ENCODE measurements at places on chromosomes 2 and 18.

- DNase-seq, result no peak
Measured at GRCh38 chr2:143255086-143255485, 125.9 kb downstream of the ARHGAP15 start.

GRCh38 chr2:74515981-74516633 lies 1.9 kb downstream of the TLX2 start:
- DNase-seq, result no peak

DNA sequence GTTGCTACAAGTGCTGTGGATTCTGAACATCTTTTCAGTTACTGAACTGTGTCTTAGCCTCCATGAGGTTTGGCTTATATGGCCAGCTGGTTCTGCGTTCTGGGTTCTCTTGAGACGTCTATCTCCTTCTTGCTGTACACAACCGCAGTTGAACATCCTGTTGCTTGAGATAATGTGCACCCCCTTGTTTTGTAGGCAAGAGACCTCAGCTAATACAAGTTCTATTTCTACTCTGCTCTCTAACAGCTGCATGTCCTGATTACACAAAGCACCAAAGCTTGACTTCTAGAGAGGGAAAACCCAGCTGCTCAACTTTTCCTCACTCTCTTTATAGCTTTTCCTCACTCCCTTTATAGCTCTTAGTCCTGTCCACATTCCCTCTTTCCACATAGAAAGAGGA lies 176.0 kb downstream of the LTBP1 start:
- no peak for DNase-seq

DNA sequence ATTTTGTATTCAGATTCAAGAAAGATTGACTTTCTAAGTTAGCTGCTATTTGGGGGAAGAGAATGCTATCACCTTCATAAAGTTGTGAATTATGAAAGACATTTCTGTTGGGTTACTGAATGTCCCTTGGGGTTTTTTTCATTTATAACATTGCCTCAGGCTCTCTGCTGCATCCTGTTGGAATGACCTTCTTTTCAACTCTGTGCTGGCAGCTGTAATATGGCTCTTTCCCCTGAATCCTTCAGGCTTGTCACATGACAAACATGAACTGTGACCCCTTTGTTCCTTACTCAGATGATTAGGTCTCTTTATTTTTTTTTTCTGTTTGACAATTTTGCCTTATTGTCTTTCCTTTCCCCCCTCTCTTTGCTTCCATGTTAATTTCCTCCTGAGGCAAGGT lies 159.8 kb downstream of the TAF4B start:
- peak; percentile 91 for DNase-seq

- DNase-seq, result peak; percentile 73
Measured at GRCh38 chr18:23237524-23238151, 102.4 kb downstream of the CABLES1 start.

GRCh38 chr2:96729748-96730147 lies 10.1 kb downstream of the LMAN2L start:
- DNase-seq, result no peak

DNA sequence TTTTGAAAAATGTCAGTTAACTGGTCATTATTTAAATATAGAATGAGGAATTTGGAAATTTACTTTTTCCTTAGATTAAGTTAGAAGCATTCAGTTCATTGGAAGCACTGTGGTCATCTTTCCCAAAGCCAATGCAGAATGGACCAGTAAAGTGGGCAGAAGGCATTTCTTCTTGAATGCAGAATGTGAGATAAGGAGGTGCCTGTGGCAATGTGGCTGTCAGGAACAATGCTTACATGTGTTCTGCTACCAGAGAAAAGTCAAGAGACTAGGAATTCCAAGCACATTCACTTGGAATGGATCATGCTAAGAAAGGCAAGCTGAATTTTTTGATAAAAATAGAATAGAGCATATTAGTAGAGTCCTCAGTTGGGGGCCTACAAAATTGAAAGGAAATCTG lies 295.0 kb upstream of the KCNH7 start:
- no peak for DNase-seq

- no peak for DNase-seq
Measured at GRCh38 chr2:232454630-232455029, 1.3 kb upstream of the ALPI start.
